ENCODE measurements at places on chromosomes 16 and 17.

DNA sequence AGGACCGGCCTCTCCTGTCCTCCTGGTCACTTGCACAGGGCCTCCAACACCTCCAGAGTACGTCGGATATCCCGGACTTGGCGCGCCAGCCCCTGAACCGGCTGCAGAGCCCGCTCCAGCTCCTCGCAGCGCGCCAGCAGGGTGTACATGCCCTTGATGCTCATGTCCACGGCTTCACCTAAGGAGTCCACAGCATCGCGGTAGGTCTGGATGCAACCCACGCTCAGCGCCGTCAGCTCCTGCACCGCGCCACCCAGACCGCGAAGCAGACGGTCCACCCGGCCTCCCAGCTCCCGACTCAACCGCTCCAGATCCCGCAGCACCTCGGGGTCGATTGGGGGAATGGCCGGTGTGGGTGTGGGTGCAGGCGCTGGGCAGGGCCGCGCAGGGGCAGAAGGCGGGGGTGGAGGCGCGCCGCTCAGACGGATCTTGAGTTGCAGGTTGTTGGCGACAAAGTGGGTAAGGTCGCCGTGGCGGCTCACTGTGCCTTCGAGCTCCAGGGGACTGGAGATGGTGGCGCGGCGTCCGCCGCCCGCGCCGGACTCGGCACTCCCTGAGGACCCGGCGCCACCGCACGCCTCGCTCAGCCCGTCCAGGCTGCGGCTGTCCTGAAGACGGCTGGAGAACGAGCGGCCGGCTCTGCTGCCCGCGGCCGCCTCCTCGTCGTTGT is 804 bp downstream of the BORCS6 start:
- DNase-seq, result no peak

DNA sequence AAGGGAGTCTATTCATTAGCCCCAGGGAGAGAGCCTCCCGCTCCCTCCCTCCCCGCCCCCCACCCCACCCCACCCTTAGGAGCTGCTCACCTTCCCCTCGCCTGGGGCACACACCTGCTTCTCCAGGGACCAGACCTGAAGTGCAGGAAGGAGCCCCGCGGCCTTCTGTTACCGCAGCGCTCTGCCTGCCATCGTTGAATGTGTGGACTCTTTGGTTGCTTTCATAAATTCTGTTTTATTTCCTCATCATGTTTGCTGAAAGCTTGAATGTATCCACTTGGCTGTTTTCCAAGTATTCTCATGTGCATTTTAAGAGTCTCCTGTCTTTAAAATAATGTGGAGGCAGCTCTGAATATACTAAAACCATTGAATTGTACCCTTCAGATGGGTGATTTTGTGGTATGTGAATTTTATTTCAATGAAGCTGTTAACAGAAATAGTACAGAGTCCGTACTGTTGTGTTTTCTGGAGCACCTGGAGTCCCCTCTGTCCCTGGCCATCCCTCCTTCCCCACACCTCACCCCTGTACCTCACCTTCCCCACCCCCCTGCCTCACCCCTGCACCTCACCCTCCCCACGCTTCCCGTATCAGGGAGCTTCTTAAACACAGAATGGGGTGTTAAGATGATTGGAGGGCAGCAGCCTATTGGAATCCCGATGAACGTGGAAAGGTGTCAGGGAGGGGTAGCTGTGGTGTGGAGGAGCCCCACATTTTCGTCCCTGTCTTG is 25.5 kb downstream of the RAB11FIP3 start:
- no peak for DNase-seq

DNA sequence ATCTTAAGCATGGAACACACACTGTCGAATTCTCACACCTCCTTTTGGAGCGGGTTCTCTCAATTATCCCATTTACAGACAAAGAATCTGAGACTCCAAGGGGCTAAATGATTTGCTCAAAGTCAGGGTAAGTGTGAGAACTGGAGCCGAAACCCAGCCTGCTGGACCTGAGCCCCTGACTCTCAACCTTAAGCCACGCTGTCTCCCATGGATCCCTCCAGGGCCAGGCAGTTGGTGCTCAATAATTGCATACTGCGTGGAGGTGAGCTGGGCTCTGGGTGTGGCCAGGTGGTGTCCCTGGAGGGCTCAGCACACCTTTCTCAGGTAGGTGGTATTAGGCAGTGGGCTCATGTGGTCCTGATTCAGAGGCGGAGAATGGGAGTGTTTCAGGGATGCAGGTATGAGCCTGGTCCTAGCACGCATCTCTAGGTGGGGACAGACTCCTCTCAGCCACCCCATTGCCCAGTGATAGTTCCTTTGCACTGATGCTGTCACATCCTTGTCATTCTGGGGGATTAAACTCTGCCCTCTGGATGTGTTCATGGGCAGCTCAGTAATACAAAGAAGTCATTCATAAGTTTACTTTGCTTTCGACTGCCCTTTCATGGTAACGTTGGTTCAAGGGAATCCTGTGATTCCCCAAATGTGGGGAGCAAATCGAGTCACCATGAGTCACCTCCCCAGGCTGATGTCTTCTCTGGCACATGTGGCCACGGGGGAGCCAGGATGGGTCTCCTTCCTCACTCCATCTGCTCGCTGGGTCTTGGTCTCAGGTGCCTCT is 399.5 kb upstream of the TNRC6C start:
- no peak for DNase-seq

DNA sequence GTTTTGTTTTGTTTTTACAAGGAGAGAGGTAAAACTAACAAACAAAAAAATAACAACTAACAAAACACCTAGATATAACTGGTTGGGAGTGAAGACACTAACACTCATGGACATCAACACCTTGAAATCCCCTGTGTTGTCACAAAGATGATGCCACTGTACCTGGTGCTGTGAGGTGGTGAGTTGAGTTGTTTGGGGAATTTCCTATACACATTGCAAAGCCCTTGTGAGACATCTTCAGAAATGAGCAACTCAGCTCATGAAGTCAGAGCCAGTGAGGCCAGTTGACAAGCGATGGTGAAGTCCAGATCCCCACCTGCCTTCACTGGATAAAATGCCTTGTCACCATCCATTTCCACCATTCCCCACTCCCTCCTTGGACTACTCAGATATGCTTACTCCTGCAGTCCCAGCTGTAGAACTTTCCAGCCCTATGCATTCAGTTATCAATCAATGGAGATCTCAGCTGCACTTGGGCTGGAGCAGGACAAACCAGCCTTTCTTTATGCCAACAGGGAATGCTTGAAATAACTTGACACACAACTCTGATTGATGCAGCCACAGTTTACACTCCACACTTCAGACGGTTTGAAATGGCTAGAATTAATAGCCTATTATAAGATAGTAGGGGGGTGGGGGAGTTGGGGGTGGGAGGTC is 22.2 kb downstream of the ANKFN1 start:
- DNase-seq, result no peak

DNA sequence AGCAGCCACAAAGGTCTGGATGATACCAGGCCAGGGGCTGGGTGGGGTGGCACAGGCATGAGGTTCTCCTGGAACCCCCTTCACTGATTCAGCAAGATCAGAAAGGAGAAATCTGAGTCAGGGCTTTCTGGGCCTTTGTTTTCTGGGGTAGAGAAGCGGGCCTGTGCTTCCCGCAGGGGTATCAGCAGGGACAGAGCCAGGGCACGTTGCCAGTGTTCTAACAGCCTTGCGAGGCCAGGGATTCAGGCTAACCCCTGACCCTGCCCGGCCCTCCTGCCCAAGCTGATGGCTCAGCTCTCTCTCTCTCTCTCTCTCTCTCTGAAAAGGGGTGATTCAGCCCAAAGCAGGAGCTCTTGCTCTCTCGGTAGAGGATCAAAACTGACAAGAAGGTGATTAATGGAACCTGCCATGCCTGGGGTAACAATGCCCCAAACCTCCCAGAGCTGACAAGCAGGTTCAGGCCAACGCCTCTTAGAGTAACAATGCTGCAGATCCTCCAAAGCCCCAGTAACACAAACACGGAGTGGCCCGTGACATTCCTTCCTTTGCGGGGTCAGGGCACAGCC is 2.0 kb upstream of the KRT13 start:
- no peak for DNase-seq

DNA sequence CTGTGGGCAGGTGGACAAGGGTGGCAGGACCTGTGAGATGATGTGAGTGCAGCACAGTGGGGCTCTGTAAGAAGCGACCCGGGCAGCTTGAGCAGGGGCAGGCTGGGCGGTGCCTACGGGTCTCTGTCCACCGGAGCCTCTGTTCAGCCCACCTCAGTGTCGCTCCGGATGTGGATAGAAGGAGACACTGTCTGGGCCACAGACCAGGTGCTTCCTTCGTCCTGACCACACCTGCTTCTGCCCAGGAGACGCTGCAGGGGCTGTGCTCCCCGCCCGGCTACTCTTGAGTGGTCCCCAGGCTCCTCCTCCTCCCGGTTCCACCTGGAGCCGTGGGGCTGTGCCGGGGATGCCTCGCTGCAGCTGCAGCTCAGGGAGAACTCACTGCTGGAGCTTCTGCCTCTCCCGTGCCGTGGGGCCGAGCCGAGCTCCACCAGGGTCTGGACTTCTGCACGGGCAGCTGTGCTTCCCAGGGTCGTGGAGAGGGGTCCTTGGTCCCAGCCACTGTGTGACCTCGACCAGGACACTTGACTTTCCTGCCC is 21.5 kb downstream of the METRNL start:
- no peak for DNase-seq

DNA sequence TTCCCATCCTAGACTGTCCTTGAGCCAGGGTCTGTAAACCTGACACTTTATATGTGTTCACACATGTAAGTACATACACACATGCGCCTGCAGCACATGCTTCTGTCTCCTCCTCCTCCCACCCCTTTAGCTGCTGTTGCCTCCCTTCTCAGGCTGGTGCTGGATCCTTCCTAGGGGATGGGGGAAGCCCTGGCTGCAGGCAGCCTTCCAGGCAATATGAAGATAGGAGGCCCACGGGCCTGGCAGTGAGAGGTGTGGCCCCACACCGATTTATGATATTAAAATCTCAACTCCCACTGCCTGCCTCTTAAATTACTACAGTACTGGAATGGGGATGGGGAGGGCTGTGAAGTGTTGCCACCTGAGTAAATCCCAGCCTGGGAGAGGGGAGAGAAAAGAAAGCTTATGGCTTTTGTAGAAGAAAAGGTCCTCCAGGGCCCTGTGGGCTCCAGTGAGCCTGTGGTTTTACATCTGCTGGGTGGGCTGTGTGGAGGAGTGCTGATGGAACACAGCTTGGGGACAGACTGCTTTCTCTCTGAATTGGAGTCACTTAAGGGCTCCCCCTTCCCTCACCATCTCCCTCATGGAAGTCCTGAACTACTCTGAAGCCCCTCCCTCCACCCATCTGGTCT is 990 bp upstream of the WNK4 start:
- no peak for DNase-seq

DNA sequence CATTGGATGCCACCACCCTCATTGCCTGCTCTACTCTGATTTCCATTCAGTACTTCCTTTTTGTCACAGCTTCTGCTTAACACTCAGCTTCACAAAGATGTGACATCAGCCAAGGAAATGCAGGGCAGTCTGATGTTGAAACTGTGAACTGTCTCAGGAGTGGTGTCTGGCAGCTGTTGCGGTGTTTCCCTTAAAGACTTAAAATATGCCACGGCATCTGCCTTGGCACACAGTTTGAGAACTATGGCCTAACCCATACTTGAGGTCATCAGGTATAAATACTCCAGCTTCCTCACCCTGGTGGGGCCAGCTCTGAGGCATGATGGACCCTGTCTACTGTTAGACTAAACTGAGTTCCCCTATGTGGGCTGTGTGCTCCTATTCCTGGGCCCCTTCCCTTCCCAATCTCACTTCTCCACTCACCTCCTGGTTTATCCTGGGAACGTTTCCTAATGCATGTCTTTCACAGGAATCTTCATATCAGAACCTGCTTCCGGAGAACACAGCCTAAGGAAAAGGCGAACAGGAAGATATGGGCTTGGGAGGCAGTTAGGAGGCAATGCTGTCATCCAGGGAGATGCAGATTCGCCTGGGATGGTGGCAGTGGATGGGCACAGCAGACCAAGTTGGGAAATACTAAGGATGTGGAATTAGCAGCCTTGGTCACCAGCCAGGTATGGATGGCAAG is 96.5 kb downstream of the WSCD1 start:
- no peak for DNase-seq

DNA sequence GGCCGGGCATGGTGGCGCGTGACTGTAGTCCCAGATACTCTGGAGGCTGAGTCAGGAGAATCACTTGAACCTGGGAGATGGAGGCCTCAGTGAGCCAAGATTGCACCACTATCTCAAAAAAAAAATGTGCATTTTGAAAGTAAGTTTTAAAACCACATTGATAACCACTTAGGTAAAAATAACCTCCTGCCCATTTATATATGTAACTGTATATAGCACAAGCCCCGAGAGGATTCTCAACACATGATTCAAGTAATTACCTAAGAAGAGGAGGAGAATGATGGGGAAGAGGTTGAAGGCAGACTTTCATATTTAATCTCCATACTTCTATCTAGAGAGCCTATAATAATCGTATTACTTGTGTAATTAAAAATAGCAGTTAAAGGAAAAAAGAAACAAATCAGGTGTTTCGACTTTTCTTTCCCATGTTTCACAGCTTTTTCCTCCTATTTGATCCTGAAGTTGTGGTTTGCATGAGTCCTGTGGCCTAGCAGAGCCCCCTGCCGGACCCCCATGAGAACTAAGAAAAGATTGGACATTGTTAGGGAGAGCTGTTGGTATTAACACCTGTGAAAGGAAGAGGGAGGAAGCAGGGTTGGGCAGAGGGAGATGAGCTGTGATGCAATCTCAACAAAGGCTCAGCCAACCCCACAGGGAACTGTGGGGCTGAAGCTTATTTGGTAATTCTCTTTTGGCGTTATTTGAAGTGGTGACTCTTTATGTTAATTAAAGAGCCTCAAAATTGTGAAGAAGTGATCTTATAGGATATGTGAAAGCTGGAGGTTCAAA is 22.1 kb downstream of the PMFBP1 start:
- DNase-seq, result no peak

- no peak for DNase-seq
Measured at GRCh38 chr17:76378548-76379274, 5.7 kb upstream of the SPHK1 start.

DNA sequence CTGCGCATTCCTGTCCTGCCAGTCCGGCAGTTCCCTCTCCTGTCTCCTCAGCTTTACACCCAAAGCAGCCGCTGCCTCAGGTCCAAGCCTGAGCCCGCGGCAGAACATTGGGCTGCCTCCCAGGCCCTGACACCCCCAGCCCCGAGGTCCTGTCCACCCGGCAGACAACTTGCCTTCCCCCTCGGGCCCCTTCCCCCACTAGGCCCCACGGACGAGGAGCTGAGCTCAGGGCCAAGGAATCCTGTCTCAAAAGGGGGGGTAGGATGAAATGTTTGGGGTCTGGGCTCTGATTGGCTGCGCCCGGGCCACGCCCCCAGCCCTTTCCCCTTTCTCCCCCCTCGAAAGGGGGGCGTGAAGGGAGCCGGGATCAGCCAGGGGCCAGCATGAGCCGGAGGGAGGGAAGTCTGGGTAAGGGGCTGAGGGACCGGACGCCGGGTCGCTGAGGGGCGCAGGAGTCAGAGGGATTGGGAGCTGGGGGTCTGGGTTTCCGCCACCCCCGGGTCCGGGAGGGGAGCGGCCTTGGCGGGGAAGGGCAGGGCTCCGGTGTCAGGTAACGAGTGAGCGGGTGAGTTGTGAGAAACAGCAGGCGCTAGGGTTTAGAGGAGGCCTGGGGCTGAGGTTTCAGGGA is at the start of gene CTF1:
CTF1 (plus strand) TSS at position 354 of the 628 bp plus-strand sequence; CDS start at position 384, 30 bp downstream.
- DNase-seq, result no peak

DNA sequence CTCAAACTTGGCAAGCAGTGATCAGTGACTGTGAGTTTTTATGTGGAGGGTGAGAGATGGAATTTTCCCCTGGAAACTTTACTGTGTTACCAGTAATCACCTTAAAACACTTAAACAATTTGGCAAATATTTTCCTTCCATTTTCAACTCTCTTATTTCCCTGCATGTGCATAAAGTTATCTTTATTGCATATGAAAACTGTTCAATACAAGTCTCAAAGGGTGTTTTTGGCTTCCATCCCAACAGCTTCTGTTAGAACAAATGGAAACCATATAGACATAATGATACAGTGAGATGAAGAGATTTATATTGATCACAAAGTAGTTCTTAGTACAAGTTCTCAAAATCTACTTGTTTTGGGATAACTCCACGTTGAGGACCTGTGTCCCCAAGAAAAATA is 36.4 kb upstream of the TANGO6 start:
- no peak for DNase-seq

All from RCC 7860 (cell line).